DMS53 (cell line): ENCODE measurements at places on chromosomes 2 and 18.

- no peak for DNase-seq
These were observed 186.5 kb upstream of the SH3BP4 start for GRCh38 chr2:234765279-234765678.

GRCh38 chr2:9532421-9532820 lies 23.2 kb downstream of the ADAM17 start:
- DNase-seq, result no peak

- DNase-seq, result no peak
These were observed 33.4 kb downstream of the SIX2 start for GRCh38 chr2:44975571-44976450.

GRCh38 chr2:225064362-225064761 lies 22.1 kb upstream of the DOCK10 start:
- DNase-seq, result no peak

DNA sequence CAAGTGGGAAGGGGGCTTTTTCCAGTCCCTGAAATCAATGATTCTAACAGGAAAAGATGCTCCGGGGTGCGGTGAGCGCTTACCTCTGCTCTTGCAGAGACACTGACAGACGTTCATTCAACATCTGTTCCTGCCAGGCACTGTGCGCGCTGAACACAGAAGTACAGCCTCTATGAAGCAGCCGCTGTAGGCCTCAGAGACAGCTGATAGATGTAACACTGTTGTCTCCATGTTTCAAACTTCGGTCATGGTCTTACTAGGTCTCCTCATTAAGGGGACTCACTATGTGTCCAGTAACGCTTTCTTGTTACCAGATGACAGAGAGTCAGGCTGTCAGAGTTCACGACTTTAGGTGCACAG lies 649 bp upstream of the CLIP4 start:
- DNase-seq, result peak; percentile 52

- no peak for DNase-seq
These were observed 4.6 kb downstream of the NEURL3 start for GRCh38 chr2:96500385-96501066.

GRCh38 chr2:47067788-47068407 lies 87.2 kb downstream of the STPG4 start:
- no peak for DNase-seq

GRCh38 chr2:97735161-97735561 lies 21.8 kb downstream of the ZAP70 start:
- DNase-seq, result no peak
